ENCODE measurements at places on chromosomes 5 and 9.

GRCh38 chr5:16595881-16596580 lies 20.8 kb downstream of the RETREG1 start:
- no peak overlapping the region for H3K4me3 ChIP-seq
- no peak for DNase-seq
- 0 out of 2 replicates have a peak, but pooled peaks cover 6% of the 10 kb centered on the region for H3K4me1 ChIP-seq
- H3K27me3 ChIP-seq, result no peaks in the 10 kb centered on the region
- H3K27ac ChIP-seq, result no peak overlapping the region

- no peaks in the 10 kb centered on the region for H3K4me1 ChIP-seq
- H3K27me3 ChIP-seq, result no peaks in the 10 kb centered on the region
- H3K4me3 ChIP-seq, result no peak overlapping the region
- no peak for DNase-seq
- H3K27ac ChIP-seq, result no peak overlapping the region
- H3K36me3 ChIP-seq, result no peaks in the 10 kb centered on the region
These were observed 473.8 kb upstream of the PTPRD start for GRCh38 chr9:11086561-11086960.

GRCh38 chr9:129149442-129149841 lies 28.6 kb downstream of the IER5L start:
- H3K36me3 ChIP-seq, result peaks cover 10% of the 10 kb centered on the region
- no peak overlapping the region for H3K27ac ChIP-seq
- no peak for DNase-seq
- H3K4me1 ChIP-seq, result peaks cover 17% of the 10 kb centered on the region
- H3K27me3 ChIP-seq, result no peaks in the 10 kb centered on the region

GRCh38 chr5:52875827-52876226 lies 88.1 kb downstream of the ITGA1 start:
- no peak overlapping the region for H3K27ac ChIP-seq
- no peaks in the 10 kb centered on the region for H3K27me3 ChIP-seq
- no peak overlapping the region for H3K4me3 ChIP-seq
- no peaks in the 10 kb centered on the region for H3K36me3 ChIP-seq

GRCh38 chr5:153895266-153895665 lies 143.4 kb downstream of the FAM114A2 start:
- no peak overlapping the region for H3K4me3 ChIP-seq
- DNase-seq, result no peak
- no peaks in the 10 kb centered on the region for H3K36me3 ChIP-seq
- no peak overlapping the region for H3K27ac ChIP-seq
- H3K4me1 ChIP-seq, result no peaks in the 10 kb centered on the region
- peaks cover 38% of the 10 kb centered on the region for H3K27me3 ChIP-seq

GRCh38 chr5:172775326-172776234 lies 4.6 kb upstream of the DUSP1 start:
- peaks cover 37% of the 10 kb centered on the region for H3K4me1 ChIP-seq
- no peaks in the 10 kb centered on the region for H3K36me3 ChIP-seq
- no peak overlapping the region for H3K27ac ChIP-seq
- DNase-seq, result no peak
- H3K27me3 ChIP-seq, result no peaks in the 10 kb centered on the region

GRCh38 chr9:116116393-116116792 lies 37.2 kb upstream of the PAPPA start:
- H3K27me3 ChIP-seq, result peaks cover 9% of the 10 kb centered on the region
- no peak overlapping the region for H3K27ac ChIP-seq
- no peaks in the 10 kb centered on the region for H3K4me1 ChIP-seq
- no peaks in the 10 kb centered on the region for H3K36me3 ChIP-seq
- DNase-seq, result no peak
- H3K4me3 ChIP-seq, result no peak overlapping the region

- no peaks in the 10 kb centered on the region for H3K4me1 ChIP-seq
- no peak overlapping the region for H3K27ac ChIP-seq
- H3K36me3 ChIP-seq, result no peaks in the 10 kb centered on the region
These were observed 89.7 kb downstream of the ZNF366 start for GRCh38 chr5:72417333-72418062.

- H3K27me3 ChIP-seq, result no peaks in the 10 kb centered on the region
- no peak overlapping the region for H3K27ac ChIP-seq
- DNase-seq, result no peak
- no peak overlapping the region for H3K4me3 ChIP-seq
- H3K4me1 ChIP-seq, result no peaks in the 10 kb centered on the region
These were observed 567.5 kb upstream of the RIOK2 start for GRCh38 chr5:97750576-97750975.

DNA sequence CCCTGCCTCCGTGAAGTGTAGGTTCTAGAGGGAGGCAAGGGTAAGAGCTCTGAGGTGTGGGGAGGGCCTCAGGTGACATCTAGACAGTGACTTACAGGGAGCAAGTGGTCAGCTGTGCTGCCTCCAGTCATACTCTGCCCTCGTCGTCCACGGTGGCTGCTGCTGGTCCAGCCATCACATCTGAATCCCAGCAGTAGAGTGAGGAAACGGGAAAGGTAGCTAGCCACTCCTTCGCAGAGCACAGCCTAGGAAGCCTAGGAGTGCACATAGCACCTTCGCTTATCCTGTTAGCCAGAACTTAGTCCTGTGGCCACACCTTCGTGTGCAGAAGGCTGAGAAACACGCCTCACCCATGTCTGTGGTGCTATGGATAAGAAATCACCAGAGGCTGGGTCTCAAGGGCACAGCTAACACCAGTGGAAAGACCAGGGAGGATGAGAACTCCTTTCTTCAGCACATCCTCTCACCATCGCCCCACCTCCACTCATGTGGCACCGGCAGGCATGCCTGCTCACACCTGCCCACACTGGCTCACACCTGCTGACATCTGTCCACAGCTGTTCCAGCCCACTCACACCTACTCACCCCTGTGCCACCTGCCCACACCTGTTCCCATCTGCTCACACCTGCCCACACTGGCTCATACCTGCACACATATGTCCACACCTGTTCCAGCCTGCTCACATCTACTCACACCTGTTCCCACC lies 44.5 kb upstream of the SLC6A19 start:
- H3K36me3 ChIP-seq, result no peaks in the 10 kb centered on the region
- no peaks in the 10 kb centered on the region for H3K27me3 ChIP-seq
- no peak for DNase-seq
- H3K4me1 ChIP-seq, result peaks cover 11% of the 10 kb centered on the region
- H3K4me3 ChIP-seq, result no peak overlapping the region

- H3K27ac ChIP-seq, result no peak overlapping the region
- H3K27me3 ChIP-seq, result no peaks in the 10 kb centered on the region
- no peak overlapping the region for H3K4me3 ChIP-seq
- H3K36me3 ChIP-seq, result no peaks in the 10 kb centered on the region
- peaks cover 5% of the 10 kb centered on the region for H3K4me1 ChIP-seq
These were observed 71.6 kb upstream of the STC2 start for GRCh38 chr5:173399851-173400250.

DNA sequence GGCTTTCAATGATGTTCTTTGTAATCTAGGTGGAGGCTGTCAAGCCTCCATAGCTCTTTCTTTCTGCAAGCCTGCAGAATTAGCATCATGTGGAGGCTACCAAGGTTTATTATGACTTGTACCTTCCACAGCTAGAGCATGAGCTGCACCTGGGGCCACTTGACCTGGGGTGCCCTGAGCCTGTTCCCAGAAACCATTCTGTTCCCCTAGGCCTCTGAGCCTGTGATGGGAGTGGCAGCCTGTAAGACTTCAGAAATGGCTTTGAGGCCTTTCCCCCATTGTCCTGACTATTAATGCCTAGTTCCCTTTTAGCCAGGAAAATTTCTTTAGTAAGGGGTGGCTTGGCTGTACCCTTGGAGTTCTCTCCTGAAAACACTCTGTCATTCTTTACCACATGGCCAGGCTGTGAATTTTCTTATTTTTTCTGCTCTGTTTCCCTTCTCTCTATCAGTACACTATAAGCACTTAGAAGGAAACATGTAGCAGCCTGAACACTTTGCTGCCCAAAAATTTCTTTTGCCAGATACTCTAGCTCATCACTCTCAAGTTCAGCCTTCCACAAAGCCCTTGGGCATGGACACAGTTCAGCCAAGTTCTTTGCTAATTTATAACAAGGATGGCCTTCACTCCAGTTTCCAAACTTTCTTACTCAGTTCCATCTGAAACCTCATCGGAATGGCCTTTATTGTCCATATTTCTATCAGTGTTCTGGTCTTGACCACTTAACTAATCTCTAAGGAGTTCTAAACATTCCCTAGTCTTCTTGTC lies 61.4 kb upstream of the NR3C1 start:
- no peaks in the 10 kb centered on the region for H3K4me1 ChIP-seq
- no peaks in the 10 kb centered on the region for H3K36me3 ChIP-seq
- no peak for DNase-seq
- H3K27ac ChIP-seq, result no peak overlapping the region
- no peaks in the 10 kb centered on the region for H3K27me3 ChIP-seq

GRCh38 chr5:57172466-57173318 lies 1.2 kb upstream of the GPBP1 start:
- peak overlapping the region; percentile 100 for H3K27ac ChIP-seq
- H3K36me3 ChIP-seq, result peaks cover 19% of the 10 kb centered on the region
- H3K4me1 ChIP-seq, result peaks cover 24% of the 10 kb centered on the region
- peak overlapping the region; percentile 98 for H3K4me3 ChIP-seq
- no peak for DNase-seq
- no peaks in the 10 kb centered on the region for H3K27me3 ChIP-seq

GRCh38 chr5:136246122-136246521 lies 53.2 kb upstream of the SMIM32 start:
- H3K36me3 ChIP-seq, result no peaks in the 10 kb centered on the region
- no peak overlapping the region for H3K4me3 ChIP-seq
- DNase-seq, result no peak
- no peak overlapping the region for H3K27ac ChIP-seq
- peaks cover 24% of the 10 kb centered on the region for H3K27me3 ChIP-seq

DNA sequence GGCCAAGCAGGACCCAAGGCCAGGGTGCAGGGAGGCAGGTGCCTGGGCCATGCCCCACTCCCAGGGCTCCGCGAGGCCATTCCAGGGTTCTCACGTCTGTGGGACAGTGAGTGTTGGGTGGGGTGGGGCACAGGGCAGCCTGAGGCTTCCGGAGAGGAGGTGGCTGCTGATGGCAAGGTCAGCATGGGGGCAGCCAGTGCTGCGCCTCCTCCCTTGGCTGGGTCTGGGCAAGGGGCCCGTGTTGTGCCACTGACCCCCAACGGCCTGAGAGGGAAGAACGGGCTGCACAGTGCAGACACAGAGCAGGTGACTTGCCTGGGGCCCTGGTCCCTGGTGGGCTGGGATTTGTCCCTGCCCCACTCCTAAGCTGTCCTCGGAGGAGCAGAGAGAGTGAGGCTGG lies 82.1 kb downstream of the RXRA start:
- H3K36me3 ChIP-seq, result no peaks in the 10 kb centered on the region
- peaks cover 32% of the 10 kb centered on the region for H3K4me1 ChIP-seq
- no peak overlapping the region for H3K27ac ChIP-seq
- no peak overlapping the region for H3K4me3 ChIP-seq
- no peaks in the 10 kb centered on the region for H3K27me3 ChIP-seq
- DNase-seq, result no peak

GRCh38 chr9:35014517-35014916 lies 25.0 kb downstream of the DNAJB5 start:
- H3K4me1 ChIP-seq, result no peaks in the 10 kb centered on the region
- H3K4me3 ChIP-seq, result no peak overlapping the region
- DNase-seq, result no peak
- H3K27ac ChIP-seq, result no peak overlapping the region
- H3K27me3 ChIP-seq, result no peaks in the 10 kb centered on the region

DNA sequence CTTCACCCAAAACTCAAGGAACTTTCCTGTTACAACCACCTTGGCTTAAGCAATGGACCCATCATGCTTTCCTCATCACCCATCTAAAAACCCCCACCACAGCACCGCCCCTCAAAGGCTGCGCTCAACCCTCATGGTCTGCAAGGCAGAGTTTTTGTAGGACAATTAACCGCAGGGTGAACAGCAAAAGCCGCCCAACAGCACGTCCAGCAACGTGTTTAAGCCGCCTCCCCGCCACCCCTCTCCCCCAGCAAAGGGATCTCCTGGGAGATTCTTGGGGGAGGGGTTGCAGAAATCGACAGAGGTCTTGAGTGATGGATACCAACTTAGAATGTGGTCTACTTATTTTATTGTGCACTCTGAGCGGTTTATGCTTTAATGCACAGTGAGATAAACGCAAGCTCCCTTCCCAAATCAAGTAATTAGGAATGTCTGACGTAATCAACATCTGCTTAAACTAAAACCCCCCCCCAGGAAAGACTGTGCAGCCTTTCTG lies 1.9 kb downstream of the ROR2 start:
- no peaks in the 10 kb centered on the region for H3K27me3 ChIP-seq
- H3K4me3 ChIP-seq, result peak overlapping the region; percentile 84
- peak overlapping the region; percentile 78 for H3K27ac ChIP-seq
- no peak for DNase-seq

- H3K36me3 ChIP-seq, result no peaks in the 10 kb centered on the region
- H3K27me3 ChIP-seq, result no peaks in the 10 kb centered on the region
- H3K4me1 ChIP-seq, result no peaks in the 10 kb centered on the region
- no peak overlapping the region for H3K27ac ChIP-seq
- H3K4me3 ChIP-seq, result no peak overlapping the region
- DNase-seq, result no peak
These were observed 12.0 kb downstream of the TMEM8B start for GRCh38 chr9:35840881-35841644.

DNA sequence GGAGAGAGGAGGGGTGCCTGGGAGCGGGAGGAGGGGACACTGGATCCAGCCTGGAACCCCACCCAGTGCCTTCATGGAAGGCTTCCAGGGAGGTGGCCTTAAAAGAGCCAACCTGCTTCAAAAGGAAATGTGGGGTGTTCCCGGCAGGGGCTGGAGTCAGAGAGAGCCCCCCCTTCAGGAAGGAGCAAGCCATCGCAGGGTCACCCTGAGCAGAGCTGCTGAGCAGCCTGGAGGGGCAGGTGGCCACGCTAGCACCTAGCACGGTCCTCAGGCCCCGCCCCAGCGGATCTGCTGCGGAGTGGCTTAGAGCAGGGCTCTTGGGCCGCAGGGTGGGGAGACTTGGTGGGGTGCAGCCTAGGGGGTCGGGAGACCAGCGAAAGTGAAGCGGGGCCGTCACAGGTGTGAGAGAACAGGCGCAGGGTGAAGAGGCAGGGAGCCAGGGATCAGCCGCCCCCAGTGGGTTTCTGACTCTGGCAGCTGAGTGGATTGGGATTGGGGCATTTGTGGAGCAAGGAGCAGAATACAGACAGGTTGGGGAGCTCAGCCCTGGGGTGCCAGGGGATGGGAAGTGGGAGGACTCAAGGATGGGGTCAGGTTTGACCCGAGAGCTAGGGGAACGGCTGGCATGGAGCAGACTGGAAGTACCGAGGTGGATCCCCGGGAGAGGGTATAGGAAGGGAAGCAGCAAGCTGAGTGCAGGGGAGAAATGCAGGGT lies 1.5 kb downstream of the LCN2 start:
- peak; percentile 10 for DNase-seq
- no peaks in the 10 kb centered on the region for H3K27me3 ChIP-seq
- H3K27ac ChIP-seq, result no peak overlapping the region
- no peak overlapping the region for H3K4me3 ChIP-seq
- H3K4me1 ChIP-seq, result peaks cover 10% of the 10 kb centered on the region
- H3K36me3 ChIP-seq, result no peaks in the 10 kb centered on the region
